ENCODE measurements at places on chromosomes 2 and 18.

- no peak for DNase-seq
Observed at GRCh38 chr2:221629468-221629867, 57.4 kb upstream of the EPHA4 start.

DNA sequence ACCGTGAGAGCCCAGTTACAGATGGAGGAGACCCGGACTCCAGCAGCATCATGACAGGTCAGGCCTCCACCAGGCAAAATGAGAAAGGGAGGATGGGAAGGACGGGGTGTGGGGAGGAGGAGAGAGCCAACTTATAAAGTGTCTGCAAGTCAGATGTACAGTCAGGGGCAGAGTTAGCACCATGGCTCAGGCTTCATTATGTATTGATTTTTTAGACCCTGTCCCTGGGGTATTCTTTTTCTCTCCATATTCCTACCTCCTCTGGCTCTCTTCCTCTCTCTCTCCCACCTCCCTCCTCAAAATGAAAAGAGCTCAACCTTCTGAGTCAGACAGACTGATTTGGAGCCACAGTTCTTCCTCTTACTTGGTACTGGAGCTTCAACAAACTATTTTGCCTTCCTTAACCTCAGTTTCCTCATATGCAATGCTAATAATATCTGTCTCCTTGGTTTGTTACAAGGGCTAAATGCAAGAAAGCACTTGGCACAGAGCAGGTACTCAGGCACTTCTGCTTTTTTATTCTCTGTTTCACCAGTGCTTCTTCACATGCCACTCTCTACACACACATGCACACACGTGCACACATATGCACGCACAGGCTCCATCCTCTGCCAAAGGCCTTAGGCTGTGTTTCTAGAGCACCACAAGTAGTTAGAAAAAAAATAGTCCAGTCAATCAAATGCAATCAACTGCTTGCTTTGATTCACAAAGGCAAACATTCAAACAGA, 92.3 kb upstream of the PKDCC start:
- DNase-seq: peak; percentile 9

DNA sequence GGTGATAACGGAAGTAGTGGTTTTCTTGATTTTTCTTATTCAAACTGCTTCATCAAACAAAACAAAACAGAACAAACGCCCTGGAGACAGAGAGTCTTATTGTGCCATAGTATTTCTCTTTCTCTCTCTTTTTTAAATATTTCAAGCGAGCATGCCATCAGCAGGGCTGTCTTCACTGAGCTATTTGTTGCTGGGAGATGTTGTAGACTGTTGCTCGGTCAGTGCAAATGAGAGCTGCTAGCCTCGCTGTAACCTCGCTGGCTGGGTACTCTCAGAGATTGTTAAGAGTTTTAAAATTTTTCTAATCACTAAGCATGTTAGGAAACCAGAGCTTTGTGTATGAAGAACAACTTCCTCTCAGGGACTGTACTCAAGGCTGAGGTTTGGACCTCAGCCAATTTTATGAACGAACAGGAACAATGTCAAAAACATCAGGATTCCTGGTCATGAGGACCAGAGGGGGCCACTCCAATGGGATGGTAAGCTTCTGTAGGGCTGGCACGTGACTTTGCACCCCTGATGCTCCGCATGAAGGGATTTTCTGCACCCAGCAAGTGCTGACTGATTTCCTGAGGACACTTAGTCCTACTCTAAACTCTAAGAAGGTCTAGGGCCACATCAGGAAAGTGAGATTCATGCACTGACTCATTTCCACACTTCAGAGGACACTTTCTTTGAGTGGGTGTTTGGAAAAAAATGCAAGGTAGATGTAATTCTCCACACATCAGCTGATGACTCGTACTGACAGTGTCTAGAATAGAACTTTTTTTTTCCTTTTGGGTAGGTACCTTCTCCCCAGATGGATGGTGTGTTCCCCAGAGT, 59.8 kb upstream of the IL1R1 start:
- DNase-seq: no peak

DNA sequence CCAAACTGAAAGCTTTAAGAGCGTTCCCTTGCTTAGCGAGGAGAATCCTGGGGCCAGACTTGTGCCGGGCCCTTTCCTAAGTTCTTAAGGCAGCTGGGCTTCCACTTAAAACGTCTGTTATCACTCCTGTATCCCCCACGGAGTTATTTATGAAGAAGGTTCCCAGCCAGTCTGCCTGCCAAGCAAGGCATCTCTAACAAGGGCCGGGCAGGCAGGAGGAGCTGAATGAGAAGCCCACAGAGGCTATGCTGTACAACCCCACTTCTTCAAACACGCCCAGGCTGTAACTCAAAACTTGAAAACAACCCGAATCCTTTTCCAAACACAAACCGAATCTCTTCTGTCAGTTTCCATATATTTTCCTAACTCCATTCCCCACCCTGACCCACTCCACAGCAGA, 39.0 kb upstream of the ZFP36L2 start:
- DNase-seq: no peak

DNA sequence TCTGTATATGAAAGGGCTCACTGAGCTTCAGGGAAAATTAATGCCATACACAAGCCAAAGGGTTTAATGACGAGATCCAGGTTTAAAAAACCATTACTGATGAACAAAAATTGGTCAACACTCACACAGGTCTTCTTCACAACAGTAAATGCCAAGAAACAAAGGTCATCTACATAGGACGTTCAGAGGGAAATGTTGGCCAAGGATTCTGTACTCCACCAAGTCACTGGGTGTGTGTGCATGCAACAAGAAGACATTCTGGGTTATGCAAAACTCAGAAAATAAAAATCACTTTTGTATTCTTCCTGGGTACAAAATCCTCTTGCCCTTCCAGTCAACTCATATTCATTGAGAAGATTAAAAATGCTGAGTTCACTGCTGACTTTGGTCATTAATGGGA, 78.3 kb downstream of the ACTR2 start:
- DNase-seq: no peak

DNA sequence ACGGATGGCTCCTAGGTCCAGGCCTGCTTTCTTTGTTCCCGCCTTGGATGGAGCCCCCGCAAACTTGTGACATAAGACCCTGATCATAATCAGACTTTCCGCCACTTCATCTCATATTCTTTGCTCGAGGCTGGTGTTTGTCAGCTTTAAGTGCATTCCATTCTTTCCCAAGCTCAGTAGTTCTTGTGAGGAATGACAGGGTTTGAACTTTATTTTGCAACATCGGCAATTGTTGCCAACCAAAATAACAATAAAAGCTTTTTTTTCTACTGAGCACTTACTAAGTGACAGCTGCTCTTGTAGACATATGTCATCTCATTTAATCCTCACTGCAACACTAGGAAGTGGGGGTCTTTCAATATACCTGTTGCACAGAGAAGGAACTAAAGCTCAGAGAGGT, 178.8 kb upstream of the ST6GAL2 start:
- DNase-seq: no peak

DNA sequence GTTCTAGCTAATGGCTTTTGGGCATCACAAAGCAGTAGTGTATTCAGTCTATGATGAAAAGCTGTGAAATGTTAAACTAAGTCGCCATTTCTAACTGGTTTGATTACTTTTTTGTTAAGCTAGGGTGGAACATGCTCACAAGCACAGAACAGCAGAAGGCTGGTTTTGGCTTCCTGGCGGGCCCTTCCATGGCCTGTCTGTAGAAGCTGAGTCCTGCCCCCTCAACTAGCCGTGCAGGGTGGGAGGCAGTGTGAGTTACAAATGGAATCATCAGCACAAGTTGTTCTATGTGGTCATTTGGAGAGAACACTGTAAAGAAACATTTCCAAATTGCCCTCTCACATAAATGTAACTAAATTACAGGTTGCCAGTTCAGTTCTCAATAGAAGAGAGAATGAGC, 290.8 kb downstream of the ALPK2 start:
- no peak for DNase-seq

- DNase-seq: no peak
Observed at GRCh38 chr18:78727877-78728783, 251.5 kb upstream of the SALL3 start.

DNA sequence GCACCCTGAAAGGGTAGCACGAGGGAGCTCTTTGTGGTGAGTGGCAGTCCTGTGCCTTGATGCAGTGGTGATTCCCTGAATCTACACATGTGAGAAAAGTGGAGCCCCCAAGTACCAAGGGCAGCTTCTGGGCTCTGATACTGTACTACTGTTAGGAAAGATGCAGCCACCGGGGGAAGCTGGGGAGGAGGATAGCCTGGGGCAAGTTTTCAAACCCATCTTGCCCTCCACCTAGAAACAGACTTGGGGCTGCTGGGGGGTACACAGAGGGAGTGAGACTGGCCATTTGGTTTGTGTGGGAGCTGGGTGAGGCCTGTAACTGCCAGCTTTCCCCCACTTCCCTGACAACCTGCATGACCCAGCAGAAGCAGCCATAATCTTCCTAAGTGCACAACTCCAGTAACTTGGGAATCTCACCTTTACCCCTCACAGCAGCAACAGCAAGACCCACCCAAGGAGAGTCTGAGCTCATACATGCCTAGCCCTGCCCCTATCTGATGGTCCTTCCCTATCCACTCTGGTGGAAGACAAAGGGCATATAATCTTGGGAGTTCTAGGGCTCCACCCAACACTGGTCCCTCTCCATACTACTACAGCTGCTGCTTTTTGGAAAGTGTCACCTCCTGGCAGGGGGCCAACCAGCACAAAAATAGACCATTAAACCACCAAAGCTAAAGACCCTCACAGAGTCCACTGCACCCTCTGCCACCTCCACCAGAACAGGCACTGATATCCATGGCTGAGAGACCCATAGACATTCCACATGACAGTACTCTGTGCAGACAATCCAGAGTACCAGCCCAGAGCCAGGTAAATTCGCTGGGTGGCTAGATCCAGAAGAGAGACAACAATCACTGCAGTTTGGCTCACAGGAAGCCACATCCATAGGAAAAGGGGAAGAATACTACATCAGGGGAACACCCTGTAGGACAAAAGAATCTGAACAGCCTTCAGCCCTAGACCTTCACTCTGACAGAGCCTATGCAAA, 8.2 kb downstream of the MALL start:
- no peak for DNase-seq
